ENCODE measurements at places on chromosomes 5 and 9.

GRCh38 chr5:171978519-171978918, 27.9 kb downstream of the FBXW11 start:
- DNase-seq: no peak

GRCh38 chr9:95506428-95506677, 10.4 kb downstream of the PTCH1 start:
- peak; percentile 40 for DNase-seq

- no peak for DNase-seq
Measured at GRCh38 chr9:124278054-124278540, 20.3 kb downstream of the NEK6 start.

- peak; percentile 11 for DNase-seq
Measured at GRCh38 chr5:154603953-154604679, 126.1 kb upstream of the HAND1 start.

DNA sequence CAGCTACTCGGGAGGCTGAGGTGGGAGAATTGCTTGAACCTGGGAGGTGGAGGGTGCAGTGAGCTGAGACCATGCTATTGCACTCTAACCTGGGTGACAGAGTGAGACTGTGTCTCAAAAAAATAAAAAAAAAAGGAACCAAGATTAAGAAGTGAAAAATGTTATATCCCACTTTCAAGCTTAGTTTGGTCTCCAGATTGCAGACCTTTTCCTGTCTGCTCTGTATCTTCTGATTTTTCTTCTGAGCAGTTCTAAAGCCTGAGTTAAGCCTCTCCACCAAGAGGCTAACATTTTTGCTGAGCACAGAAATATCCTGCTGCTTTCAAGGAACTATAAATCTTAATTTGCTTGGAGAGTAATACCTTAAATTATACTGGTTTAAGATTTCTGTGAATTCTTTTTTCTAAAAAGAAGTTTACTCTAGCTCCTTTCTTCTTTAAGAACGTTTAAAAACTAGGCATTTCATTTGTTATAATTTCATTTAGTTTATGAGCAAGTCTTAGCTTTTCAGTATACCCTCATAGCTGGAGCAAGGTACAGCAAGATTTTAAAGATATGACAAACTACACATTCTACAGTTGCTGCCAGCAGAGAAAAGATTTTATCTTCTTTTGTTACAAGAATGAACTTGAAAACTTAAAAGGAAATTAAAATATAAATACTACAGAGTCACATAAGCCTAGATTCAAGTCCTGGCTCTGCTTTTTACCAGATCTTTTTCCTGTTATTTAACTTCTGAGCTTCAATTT, 55.0 kb downstream of the GARNL3 start:
- DNase-seq: peak; percentile 20

DNA sequence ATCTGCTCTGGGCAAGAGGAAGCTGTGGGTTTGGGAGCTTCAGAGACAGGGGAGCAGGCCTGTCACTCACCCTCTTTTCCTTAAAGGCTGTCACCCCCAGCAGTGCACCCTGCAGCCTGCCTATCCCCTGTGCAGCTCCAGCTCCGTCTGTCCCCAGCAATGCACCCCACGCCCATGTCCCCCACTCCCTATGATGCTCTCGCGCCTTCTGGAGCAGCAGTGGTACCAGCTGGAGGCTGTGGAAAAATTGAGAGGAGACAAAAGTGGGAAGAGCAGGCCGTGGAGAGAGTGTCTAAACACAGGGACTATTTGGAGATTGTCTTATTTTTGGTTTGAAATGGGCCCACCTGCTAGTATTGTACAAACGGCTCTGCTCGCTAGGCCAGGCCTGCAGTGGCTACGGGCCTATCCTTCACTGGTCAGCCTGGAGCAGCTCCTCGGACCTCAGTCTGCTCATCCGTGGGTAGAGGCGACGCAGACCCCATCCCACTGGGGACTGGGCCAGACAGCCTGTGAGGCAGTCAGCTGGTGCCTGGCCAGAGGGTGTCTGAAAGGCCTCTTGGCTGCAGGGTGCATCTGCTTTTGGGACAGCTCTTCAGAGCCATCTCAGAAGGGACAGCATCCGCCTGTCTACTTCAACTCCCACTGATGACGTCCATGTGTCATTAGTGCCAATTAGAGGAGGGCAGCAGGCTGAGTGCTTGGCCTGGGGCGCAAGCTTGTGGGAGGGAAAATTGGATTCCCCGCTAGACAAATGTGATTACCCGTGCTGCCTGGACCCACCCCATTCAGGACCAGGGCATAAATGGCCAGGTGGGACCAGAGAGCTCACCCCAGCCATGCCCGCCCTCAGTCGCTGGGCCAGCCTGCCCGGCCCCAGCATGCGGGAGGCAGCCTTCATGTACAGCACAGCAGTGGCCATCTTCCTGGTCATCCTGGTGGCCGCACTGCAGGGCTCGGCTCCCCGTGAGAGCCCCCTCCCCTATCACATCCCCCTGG, at the start of gene DBH:
DBH (plus strand) TSS at position 831 of the 999 bp plus-strand sequence; CDS start at position 840, 9 bp downstream.
- DNase-seq: no peak

GRCh38 chr5:94308442-94308841, 310.0 kb downstream of the KIAA0825 start:
- no peak for DNase-seq

DNA sequence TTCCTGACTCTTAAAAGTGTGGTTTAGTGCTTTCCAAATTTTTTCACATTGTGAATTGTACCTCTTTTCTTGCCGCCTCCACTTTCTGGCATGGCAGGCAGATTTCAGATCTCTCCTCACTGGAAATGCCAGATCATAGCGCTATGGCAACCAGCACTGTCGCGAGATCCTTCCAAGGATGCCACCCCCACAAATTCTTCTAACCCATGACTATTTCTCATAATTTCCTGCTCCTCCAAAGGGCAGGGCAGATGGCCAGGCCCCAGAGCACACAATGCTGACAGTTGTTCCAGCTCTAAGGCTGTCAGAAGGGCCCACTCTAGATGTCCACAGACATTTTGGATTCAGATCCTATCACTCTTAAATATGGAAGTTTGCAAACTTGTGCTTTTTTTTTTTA, 446.2 kb upstream of the RIOK2 start:
- no peak for DNase-seq

DNA sequence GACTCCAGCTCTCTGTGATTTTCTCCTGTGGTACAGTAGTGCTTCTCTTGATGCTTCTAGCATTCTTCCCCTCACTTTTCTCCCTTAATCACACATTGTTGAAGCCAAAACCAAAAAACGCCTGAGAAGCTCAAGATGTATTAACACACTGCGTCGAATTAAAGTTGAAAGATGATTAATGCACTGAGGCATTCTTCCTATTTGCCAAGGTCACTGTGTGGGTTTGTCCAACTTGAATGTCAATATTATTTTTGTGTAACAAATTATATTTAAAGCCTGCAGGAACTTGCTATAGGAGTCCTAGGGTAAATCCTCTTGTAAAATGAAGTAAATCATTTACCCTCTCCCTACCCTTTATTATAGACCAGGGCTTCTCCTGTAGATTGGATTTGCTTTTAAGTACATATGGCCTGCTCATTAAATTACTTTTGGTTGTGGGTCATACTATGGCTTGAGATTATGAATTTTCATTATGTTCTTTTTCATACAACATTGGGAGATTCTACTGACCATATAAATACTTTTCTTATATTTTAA, 68.1 kb downstream of the GDA start:
- DNase-seq: no peak

DNA sequence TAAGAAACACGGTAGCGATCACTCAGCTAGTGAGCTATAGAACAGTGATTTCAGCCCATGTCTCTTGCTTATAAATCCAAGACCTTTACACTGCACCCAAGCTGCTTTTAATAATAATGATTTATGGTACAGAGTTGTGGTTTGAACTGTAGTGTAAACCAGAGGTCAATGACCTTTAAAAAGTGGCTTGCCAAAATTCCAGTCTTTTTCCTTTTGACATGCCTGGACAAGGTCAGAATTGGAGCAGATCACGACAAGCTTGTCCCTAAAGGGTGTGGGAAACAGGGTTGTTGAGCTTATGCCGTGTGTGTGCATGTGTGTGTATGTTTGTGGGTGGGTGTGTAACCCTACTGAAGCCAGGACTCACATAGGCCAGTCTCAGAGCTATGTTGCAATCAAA, 225.3 kb upstream of the CLINT1 start:
- no peak for DNase-seq

DNA sequence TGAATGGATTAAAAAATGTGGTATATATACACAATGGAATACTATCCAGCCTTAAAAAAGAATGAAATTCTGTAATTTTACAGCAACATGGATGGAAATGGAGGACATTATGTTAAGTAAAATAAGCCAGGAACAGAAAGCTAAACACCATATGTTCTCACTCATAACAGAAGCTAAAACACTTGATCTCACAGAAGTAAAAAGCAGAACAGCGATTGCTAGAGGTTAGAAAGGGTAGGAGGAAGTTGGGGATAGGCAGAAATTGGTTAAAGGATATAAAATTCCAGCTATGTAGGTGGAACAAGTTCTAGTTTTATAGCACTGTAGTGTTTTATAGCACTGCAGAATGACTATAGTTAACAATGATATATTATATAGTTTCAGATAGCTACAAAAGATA, 15.8 kb downstream of the MARCHF3 start:
- no peak for DNase-seq

All from GM06990 (cell line).